ENCODE measurements at places on chromosomes 7 and 10.

DNA sequence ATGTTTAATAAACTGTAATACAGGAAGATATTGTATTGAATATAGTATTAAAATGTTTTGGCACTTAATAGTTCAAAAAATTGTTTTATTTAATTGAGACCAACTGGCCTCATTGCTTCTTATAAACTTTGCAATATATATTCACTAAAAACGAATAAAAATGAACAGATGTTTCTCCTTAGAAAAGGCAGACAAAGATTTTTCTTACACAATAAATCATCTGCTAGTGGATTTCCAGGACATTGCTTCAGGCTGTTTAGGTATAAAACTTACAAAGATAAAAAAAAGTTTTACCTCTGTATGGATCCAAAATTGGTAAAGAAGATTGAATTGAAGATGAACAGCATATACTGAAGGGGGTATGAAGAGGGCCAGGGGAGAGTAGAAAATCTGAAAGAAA, 143.6 kb downstream of the AGMO start:
- DNase-seq, result no peak

DNA sequence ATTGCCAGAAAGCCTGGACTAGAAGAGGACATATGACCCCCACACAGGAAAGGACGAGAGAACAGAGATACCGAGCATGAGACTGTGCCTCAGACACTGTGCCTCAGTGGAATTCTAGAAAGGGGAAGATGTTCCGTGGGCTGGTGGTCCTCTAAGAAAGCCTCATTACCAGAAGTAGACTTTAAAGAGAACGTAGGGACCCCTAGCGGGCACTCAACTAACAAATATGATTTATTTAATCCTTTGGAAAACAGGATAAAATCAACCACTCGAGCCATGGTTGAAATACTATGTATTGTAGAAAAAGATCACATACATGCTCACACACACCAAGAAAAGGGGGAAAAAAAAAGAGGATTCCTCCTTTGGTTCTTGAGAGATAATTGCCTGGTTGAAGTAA, 701.2 kb upstream of the SORCS1 start:
- no peak for DNase-seq

DNA sequence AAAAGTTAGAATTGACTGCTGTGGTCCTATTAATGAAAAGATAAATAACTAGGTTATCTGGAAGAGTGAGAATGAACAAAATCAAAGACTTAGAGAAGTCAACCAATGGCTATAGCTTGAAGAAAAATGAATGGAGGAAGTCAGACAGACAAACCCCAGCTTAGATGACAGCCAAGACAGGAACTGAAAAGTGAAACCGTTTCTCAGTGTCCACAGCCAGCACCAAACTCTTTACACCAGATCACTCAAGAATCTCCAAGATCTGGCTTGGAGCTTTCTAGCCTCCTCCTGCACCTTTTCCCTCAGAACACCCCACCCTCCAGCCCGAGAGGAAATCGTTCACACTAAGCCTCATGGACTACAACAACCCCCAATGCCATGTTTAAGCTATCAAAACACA, 167.0 kb downstream of the SFMBT2 start:
- DNase-seq, result no peak

- peak; percentile 63 for DNase-seq
Observed at GRCh38 chr10:11823122-11823988, at the start of gene PROSER2. Gene PROSER2 (plus strand): TSS chr10:11823356. CDS start chr10:11852078, 28,722 bp downstream.

- no peak for DNase-seq
Observed at GRCh38 chr7:157113607-157114006, 25.1 kb upstream of the UBE3C start.

Measured in EL (cell line).